ENCODE measurements at places on chromosomes 4 and X. TPM values are rescaled to one million over a fixed set of nuclear protein-coding genes. Genes with fewer than 3 reads are reported as not detected.

DNA sequence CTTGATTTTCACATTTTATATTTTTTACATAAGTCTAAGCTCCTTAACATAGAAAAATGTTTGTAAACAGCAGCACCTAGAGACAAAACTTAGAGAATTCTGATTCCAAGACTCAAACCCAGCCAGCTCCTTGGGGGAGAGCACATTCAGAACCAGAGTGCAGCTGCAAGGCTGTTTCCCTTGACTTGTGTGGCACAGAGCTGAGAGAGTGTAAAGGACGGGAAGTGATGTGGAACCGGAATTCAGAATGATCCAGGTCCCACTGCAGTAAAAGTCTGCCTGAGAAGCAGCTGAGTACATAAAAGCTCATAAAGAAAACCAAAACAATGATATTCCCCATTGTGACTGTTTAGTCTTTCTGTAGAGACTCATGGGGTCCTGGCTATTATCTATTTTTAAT is 713.8 kb downstream of the RAB28 start:
- no peak for DNase-seq

- no peak for DNase-seq
Observed at GRCh38 chrX:18647621-18648020, 24.3 kb downstream of the RS1 start.

- DNase-seq = no peak
Observed at GRCh38 chr4:139746431-139747171, 81.0 kb downstream of the MGST2 start.

GRCh38 chrX:43728002-43728401 is 71.9 kb downstream of the MAOA start:
- no peak for DNase-seq

DNA sequence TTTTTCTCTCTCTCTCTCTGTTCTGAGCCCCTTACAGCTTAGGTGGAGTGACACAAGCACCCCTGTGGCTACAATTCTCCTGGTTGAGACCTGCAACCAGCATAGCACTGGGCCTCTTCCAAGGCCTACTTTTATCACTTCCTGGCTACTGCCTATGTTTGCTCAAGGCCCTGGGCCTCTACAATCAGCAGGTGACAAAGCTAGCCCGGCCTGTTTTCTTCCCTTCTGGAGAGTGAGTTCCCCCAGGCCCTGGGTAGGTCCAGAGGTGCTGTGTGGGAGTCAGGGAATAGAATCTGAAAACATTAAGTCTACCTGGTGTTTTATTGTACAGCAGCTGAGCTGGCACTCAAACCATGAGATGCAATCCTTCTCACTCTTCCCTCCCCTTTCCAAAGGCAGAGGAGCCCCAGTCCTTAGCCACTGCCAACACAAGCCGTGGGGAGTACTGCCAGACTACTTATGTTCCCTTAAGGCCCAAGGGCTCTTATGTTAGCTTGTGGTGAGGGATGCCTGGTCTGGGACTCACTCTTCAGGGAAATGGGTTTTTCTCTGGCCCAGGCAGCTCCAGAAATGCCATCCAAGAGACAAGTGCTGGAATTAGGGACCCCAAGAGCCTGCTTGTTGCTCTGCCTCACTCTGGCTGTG is 23.8 kb upstream of the MAGEC3 start:
- DNase-seq = no peak

- DNase-seq = no peak
Observed at GRCh38 chr4:20421603-20421985, 169.9 kb downstream of the SLIT2 start.

- DNase-seq = no peak
Observed at GRCh38 chr4:122827879-122828601, 1.4 kb downstream of the FGF2 start.

GRCh38 chr4:15197005-15197404 is 194.7 kb downstream of the CPEB2 start:
- DNase-seq = no peak

DNA sequence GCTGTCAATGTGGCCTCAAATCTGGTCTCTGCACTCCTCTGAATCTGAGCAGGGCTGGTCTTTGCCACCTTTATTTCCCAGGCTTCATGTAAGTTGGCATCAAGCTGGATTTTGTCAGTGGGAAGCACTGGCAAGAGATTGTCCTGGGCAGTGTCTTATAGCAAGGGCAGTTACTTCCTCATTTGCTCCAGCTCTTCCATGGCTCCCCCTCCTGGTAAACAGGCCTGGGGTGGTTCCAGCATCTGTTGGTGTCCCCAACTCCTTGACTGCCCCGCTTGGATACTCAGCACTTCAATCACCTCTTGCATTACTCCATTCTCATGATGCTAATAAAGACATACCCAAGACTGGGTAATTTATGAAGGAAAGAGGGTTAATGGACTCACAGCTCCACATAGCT is 15.0 kb upstream of the REST start:
- no peak for DNase-seq

- DNase-seq = no peak
Observed at GRCh38 chrX:53682885-53683555, 3.5 kb downstream of the HUWE1 start.

GRCh38 chr4:7095611-7096155 is 27.8 kb upstream of the GRPEL1 start:
- DNase-seq = no peak

DNA sequence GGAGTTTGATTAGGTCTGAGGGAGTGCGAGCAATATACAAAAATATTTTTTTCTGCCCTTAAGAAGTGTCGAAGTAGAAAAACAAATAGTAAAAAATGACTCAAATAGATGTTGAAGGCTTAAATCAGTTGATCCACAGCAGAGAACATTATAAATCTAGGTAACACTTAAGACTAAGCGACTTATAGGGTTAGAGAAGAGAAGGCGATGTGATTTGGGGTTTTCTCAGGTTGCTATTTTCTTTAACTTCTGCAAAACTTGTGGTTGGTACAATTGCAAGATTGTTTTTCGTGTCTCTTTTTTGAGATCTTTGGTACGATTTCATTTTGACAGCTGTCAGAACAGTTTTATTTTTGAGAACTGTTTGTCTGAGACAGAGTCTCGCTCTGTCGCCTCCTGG is 1479.5 kb downstream of the PCDH7 start:
- DNase-seq = no peak

DNA sequence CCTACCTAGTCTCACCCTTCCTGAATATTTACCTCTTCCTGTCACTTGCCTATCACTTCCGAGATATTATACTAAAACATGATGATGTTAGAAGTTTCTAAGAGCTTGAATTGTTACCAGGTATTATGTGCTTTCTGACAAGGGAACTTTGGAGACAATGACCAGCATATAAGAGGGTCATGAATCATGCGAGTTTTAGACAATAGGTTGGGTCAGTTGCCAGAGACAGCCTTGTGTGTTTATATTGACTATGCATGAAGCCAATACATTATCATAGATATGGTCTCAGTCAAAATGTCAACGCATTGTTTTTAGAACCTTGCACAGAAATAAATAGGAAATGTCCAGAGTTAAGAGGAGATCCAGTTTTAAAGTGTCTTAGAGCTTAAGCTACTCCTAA is 116.8 kb downstream of the KLHL4 start:
- no peak for DNase-seq

- DNase-seq = no peak
Observed at GRCh38 chrX:83759872-83760271, 101.1 kb upstream of the CYLC1 start.

PRMT9 gene
- total RNA-seq = 15.9 TPM

FAM9B gene
- total RNA-seq = not detected

TLL1 gene
- total RNA-seq = 10.8 TPM

HSFX2 gene
- total RNA-seq = 0.35 TPM

FAM47B gene
- not detected for total RNA-seq

FATE1 gene
- total RNA-seq = 0.41 TPM

P2RY8 gene
- total RNA-seq = 0.23 TPM
